Ovary (tissue), 10 donors: ENCODE measurements at places on chromosomes 2 and 18. TPM values are rescaled to one million over a fixed set of nuclear protein-coding genes. Genes with fewer than 3 reads are reported as not detected.

DNA sequence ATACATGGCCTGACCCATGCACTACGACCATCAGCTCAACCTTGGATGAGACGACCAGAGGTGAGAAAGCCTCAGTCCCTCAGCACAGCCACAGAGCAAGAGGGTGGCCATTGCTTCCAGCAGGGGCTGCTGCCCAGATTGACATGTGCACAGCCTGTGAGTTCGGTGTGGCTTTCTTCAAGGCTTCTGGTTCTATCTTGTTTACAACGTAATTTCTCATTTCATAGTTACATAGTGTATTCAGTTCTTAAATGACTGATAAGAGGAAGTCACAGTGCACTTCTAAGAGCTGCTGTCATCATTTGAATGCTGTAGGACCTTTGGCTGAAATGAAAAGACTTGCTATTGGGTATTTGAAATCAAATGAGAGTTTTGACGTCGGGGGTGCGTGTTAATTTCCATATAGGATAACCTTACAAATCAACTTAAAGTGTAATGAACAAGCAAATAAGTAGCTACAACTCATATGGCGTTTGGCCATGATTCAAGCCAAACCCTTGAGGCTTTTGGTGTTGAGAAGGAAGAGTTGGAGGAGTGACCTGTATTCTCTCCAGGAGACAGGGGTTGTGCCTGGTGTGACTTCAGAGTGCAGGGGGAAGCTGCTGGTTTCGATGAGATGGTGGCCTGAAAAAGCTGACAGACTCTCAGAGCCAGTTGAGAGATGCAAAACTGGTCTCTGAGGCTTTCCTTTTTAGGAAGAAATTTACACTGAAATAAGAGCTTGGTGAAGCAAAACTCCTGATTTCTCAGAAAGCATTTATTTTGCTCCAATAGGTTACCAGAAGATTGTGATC is 51.0 kb downstream of the TSHZ1 start:
- no peak for DNase-seq
- no peak overlapping the region for H3K4me3 ChIP-seq
- H3K4me1 ChIP-seq = peaks cover 9% of the 10 kb centered on the region
- no peak overlapping the region for H3K27ac ChIP-seq

GRCh38 chr18:10403708-10404107 is 50.7 kb upstream of the APCDD1 start:
- H3K36me3 ChIP-seq = no peaks in the 10 kb centered on the region
- no peak for DNase-seq
- H3K4me1 ChIP-seq = peaks cover 6% of the 10 kb centered on the region
- H3K4me3 ChIP-seq = no peak overlapping the region
- H3K27ac ChIP-seq = no peak overlapping the region
- no peaks in the 10 kb centered on the region for H3K27me3 ChIP-seq

The IRS1 gene
- total RNA-seq = 45.1 TPM

DNA sequence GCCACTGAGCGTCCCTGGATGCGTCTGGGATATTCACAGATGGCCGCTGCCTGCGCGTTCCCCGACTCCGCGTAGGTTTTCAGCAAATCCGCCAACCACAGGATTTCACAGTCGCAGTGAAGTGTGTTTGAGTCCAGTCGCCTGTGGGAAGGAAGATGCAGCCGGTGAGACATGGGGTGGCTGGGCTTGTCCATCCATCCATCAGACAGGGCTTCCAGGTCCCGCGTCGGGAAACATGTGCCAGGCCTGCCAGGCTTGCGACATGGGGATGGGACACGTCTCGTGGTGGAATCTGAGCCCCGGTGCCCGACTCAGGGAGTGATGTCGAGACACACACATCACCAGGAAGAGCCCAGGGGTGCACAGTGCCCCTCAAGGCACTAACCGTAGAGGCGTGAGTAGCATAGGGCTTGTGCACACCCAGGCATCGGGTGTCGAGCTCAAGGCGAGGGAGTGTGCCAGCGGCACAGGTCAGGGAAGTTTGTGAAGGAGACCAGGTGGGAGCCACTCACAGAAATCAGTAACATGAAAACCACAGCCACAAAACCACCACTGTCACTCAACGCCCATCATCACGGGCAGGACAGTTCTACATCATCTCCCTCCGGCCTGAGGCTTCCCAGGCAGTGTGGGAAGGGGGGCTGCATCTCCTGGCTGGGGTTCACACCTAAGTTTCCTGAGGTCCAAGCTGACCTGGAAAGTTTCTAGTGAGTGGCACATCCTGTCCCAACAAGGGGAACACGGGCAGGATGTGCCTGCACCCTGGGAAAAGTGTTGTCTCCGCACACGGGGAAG is 63.9 kb downstream of the PXDN start:
- H3K27me3 ChIP-seq = no peaks in the 10 kb centered on the region
- no peak overlapping the region for H3K4me3 ChIP-seq
- no peak overlapping the region for H3K27ac ChIP-seq
- no peaks in the 10 kb centered on the region for H3K4me1 ChIP-seq

GRCh38 chr2:148593421-148593820 is 51.1 kb upstream of the EPC2 start:
- H3K36me3 ChIP-seq = no peaks in the 10 kb centered on the region
- no peak overlapping the region for H3K27ac ChIP-seq
- no peak overlapping the region for H3K4me3 ChIP-seq
- H3K27me3 ChIP-seq = no peaks in the 10 kb centered on the region

DNA sequence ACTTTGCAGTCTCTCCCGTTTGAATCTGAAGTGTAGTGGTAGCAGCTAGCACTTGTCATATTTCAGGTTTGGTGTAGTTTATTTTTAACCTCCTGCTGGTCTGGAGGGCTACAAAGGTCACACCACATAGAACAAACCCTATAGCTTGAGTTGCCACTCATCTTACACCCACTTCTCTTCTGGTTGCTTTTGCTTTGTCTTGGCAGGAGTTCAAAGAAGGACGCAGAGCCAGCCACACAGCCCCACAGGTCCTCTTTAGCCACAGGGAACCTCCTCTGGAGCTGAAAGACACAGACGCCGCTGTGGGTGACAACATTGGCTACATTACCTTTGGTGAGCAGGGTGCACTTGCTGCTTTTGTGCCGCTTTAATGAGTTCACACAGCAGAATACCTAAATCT is 15.6 kb upstream of the GPBAR1 start:
- no peak overlapping the region for H3K4me3 ChIP-seq
- no peak for DNase-seq
- H3K36me3 ChIP-seq = peaks cover 3% of the 10 kb centered on the region
- no peaks in the 10 kb centered on the region for H3K27me3 ChIP-seq
- H3K27ac ChIP-seq = no peak overlapping the region
- no peaks in the 10 kb centered on the region for H3K4me1 ChIP-seq

- H3K4me3 ChIP-seq = no peak overlapping the region
- no peak overlapping the region for H3K27ac ChIP-seq
- H3K4me1 ChIP-seq = no peaks in the 10 kb centered on the region
- no peak for DNase-seq
Observed at GRCh38 chr2:160174322-160174721, 25.8 kb downstream of the ITGB6 start.
